NCI-H1436 treated with DMSO at 0.1 percent for 48 hours (cell line): ENCODE measurements at places on chromosomes 5 and 9.

GRCh38 chr5:15441433-15442192 lies 58.4 kb upstream of the FBXL7 start:
- no peak for DNase-seq

- DNase-seq = no peak
Observed at GRCh38 chr9:124108216-124108615, 96.6 kb downstream of the LHX2 start.

DNA sequence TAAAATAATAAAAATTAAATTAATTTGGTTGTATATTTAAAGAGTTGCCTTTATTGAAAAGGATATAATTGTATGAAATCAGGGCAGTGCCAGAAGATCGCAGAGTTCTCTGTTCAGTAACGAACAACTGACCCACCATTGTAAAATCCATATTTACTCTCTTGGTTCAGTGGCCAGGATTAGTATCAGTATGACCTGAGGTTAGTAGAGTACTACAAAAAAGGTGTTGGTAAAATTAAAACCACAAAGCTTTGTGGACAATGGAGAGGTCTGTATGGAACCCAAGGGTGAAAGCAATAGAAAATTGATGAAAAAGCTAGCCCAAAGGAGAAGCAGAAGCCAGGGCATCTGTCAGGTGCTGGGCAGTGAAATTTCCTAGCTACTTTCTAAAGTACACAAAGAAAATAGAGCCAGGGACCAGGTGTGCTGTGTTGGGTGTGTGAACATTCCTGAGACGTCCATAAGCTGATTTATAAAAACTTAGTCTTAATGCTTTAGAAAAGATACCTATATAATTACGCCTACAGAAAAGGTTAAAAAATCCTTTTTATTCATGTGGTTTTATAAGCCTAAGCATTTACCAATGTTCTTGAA lies 159.5 kb downstream of the AOPEP start:
- no peak for DNase-seq

DNA sequence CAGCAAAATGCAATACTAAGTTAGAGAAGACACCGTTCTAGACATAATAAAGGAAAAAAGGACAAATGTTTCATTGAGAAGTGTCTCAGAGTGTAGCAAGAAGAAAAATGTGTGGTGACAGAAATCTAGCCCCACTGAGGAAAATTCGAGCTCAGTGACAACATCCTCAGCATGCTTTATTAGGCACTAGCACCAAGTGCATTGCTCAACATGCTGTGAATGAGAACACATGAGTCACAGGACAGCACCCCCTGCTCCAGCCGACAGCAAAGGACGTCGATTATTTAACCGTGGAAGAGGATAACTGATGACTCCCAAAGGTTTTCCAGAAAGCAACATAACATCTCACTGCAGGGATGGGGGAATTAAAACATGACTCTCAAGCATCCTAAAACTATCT lies 182.7 kb downstream of the GNAQ start:
- no peak for DNase-seq

DNA sequence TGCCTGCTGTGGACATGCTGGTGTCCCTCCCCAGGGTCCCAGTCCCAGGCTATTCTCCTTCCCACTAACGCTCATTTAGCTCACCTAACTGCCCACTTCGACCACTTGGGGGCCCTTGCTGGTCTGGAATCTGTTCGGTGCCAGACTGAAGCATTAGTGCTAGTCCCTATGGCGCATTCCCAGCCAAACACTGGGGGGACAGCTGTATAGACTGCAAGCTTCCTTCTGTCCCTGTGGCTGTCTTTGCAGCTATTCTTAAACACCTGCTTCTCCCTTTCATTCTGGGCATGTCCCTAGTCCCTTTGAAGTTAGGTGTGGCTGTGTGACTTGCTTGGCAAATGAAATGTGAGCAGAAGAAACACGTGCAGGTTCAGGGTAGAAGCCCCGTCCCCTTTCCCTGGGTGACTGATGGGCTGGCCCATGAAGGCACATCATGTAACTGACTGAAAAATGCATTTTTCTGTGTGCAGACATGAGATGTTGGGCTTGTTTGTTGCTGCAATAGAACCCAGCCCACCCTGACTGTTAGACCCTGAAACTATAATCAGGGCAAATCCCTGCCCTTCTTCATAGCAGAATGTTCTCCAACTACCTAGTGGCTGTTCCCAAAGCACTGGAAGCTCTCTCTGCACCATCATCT lies 134.4 kb downstream of the BARX1 start:
- no peak for DNase-seq
